ENCODE measurements at places on chromosomes 4 and X.

DNA sequence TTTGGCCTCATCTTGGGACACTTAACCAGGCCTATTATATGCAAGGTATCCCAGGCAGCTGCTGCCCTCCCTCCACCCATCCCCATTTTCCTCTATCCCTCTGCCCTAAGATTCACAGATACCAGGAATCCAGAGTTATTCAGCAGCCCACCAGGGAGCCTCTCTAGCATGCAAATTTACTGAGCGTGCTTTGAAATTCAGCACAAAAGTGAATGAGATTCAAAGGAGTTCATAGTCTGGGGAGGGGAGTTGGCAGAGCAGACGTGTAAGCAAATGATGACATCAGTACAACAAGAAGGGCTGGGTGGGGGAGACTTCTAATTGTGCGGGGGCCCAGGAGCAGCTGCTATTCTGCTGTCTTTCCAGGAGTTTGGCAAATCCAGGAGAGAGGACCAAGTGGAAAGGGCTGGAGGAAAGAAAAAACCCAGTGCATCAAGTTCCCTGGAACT is 1.7 kb upstream of the MTM1 start:
- no peak for DNase-seq

- DNase-seq: no peak
Measured at GRCh38 chrX:49187028-49187394, 838 bp upstream of the PRICKLE3 start.

DNA sequence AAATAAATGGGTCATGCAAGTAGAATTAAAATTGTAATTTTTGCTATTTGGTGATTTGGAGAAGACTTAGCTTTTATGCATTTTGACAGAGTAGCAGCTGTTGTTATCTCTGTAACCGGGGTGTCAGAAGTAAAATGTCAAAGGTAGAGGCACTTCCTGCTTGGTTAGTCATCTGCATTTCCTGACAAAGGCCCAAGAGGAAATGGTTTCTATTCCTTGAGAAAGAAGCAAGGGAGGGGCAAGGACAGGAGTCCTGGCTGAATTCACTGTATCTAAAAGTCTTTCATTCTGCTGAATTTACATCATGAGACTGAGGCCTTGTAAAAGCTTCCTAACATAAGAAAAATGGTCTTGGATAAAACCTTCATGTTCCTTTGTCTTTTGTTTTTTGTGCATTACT is 550.9 kb upstream of the BOD1L1 start:
- peak; percentile 7 for DNase-seq

GRCh38 chrX:54177306-54177705 is 5.7 kb downstream of the FAM120C start:
- DNase-seq: no peak

DNA sequence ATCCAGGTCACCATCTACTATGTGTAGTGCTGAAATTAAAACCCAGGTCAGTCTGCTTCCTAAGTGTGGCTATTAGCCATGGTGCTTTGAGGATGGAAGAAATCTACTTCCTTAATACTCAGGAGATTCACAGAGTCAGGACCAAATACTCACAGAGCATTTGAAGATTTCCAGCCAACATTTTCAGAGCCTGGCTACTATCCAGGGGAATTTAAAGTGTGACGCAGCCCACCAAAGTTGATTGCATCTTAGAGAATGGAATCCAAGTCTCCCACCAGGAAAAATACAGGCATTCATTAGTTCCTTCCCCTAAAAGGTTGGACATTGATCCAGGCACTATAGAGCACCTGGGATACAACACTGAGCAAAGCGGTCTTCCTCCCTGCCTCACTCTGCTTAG is 83.8 kb downstream of the HS3ST1 start:
- no peak for DNase-seq

DNA sequence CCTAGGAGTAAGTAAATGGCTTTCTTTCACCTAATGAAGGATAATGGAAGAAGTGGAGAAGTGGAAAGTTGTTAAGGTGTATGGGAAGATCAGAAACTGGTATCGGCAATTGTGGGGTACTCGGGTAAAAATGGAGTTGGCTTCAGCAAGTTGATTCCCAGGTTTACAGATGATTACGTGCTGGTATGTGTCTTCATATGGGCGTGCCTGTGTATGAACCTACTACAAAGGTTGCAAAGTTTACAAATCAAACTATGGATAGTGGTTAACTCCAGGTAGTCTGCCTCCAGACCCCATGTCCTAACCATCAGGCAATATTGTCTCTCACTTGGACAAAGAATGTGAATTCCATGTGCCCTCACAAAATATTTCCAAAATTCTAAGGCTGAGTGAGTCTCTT is 773 bp downstream of the TLR3 start:
- no peak for DNase-seq

GRCh38 chrX:39439906-39440798 is 638.9 kb downstream of the MID1IP1 start:
- peak; percentile 7 for DNase-seq

DNA sequence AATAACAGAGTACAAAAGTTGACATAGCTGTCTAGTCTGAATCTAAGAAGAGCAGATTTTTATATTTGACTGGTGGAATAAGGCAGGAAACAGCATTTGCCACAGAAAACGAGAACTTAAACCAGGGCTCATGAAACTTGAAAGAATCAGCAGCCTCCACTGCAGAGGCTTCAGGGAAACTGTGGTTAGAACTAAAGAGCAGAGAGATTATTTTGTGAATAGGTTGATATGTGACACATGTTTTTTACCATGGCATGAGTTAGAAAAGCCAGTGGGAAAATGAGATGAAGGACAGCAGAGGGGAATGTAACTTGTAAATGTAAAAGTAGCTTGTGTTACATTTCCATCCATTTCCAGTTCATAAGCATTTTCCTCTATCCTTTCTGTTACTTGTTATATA is 63.7 kb upstream of the CAMK2D start:
- peak; percentile 48 for DNase-seq

- DNase-seq: no peak
Measured at GRCh38 chr4:47084111-47084510, 52.7 kb downstream of the GABRB1 start.

DNA sequence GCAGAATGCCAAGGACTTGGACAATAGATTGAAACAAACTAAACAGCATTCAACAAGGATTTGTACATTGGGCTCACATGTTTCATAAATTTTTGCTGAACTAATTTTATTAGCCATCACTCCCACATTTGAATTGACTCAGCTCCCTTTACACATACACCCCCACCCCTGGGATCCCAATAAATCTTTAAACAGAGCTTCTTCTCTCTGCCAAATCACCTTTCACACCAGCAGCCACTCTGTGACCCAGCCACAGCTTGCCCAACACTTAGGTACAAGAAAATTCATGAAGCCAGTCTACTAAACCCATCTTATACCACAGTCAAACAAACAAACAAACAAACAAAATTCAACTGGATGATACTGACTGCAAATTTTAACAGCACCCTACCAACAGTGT is 21.6 kb downstream of the PHKA2 start:
- no peak for DNase-seq

GRCh38 chrX:54093159-54093558 is 48.9 kb upstream of the PHF8 start:
- DNase-seq: no peak

- DNase-seq: no peak
Measured at GRCh38 chr4:183140911-183141320, 41.9 kb downstream of the WWC2 start.

GRCh38 chr4:140762202-140762601 is 6.0 kb upstream of the TBC1D9 start:
- no peak for DNase-seq

GRCh38 chr4:114398410-114398809 is 200.2 kb upstream of the UGT8 start:
- no peak for DNase-seq

- no peak for DNase-seq
Measured at GRCh38 chr4:110119337-110119736, 79.1 kb downstream of the ELOVL6 start.

GRCh38 chrX:65926095-65927019 is 113.5 kb downstream of the VSIG4 start:
- peak; percentile 65 for DNase-seq

GRCh38 chrX:85111347-85111746 is 107.7 kb downstream of the APOOL start:
- no peak for DNase-seq

DNA sequence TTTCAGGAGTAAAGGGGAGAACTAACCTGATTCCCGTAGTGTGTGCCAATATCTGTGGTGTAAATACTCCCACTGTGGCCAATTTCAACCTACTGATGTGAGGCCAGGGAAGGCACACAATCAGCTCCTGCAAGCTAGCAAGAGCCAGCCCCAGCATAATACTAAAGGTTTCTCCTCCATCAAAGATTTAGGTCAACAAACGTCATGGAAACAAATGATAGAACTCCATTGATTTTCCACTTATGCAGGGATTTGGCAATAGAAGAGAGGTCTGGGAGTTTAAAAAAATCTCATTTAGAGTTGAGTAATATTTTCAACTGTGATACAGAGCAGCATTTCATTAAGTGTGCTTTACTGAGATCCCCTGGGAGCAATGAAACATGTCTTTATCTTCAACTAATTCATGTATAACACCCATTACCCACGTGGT is 15.8 kb upstream of the VEGFD start:
- DNase-seq: no peak

DNA sequence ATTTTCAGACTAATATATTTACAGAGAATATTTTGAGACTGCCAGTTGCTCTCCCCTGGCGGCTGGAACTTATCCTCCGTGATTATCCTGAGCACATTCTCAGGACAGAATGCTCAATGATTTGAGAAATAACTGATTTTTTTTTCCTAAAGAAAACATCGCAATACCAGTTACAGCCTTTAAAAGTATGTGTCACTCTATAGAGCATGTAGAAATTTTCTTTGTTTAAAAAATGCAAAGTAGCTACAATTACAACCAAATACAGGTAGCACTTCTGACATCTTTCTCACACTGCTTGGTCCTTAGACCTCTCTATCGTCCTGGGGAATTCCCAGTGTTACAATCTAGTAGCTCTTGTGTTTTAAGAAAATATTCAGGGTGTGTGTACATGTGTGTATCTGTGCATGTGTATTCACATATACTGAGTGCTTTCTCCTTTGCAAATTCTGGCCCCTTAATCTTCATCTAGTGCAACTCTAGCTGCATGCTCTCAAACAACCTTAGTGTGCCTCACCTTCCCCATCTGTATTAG is 13.8 kb downstream of the APBB2 start:
- no peak for DNase-seq

- no peak for DNase-seq
Measured at GRCh38 chr4:176153124-176153523, 42.3 kb downstream of the SPATA4 start.

DNA sequence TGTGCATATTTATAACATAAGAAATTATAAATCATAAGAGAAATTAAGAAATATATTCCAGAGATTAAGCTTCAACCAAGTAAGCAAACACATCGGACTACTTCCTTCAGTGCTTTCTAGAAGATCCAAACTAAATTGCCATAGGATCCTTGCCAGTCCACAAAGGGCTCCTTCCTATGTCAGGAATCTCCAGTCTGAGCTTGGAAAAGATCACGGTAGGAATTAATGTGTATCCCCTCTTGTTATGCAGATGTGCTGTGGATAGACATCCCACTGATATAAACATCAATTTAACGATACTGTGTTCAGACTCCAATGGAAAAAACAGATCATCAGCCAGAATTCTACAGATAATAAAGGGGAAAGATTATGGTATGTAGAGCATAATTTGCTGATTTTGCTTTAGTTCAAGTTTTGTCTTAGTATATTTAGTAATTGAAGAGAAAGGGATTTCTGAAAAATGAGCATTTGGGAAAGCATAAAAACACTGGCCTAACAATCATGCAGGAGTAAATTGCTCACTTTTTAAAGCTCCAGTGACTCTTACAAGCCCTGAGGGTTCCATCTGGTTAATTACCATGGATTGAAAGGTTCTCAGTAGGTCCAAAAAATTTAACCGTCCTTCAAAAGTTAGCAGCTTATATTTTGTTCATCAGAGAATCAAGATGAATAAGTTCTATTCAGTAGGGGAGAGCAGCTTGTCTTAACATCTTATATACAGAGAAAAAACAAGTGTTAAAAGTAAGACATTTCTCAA is 65.9 kb downstream of the HHIP start:
- no peak for DNase-seq

DNA sequence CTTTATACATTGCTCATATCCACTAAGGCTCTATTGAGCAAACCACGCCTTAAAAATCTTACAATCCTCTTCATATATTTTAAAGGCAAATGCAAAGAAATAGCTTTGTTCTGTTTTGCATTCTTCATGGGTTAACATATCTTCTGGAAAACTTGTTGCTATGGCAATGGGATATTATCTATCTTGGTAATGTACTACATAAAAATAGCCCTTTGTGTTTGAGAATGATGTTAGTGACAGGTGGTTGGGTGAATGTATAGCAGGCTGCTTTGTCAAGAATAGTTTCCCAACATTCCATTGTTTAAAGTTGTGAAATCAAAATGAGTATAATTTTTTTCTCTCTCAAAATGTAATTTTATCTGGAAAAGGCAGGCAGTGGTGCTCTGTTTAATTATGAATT is 16.8 kb downstream of the REPS2 start:
- DNase-seq: no peak

GRCh38 chrX:35842674-35843073 is 44.5 kb downstream of the MAGEB16 start:
- no peak for DNase-seq

DNA sequence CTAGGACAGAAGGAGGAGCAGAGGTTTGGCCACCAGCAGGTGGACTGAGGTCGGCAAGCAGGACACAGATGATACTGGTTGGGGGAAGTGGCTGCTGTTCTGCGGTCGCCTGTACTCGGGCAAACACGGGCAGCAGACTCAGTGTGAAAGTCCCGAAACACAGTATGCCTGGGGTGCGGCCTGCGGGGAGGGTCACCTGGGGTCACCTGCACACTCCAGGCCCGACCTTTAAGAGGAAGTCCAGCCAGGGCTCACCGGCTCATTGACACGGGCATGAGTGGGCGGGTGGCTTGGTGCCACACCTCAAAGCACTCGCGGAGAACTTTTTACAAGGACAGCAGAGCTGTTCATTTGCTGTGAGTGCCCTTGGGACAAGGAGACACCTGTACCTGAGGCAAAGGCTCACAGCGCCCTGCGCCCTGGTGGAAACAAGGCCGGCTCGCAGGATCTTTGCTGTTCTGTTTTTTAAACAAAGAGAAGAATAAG is 71.5 kb upstream of the MXD4 start:
- no peak for DNase-seq

DNA sequence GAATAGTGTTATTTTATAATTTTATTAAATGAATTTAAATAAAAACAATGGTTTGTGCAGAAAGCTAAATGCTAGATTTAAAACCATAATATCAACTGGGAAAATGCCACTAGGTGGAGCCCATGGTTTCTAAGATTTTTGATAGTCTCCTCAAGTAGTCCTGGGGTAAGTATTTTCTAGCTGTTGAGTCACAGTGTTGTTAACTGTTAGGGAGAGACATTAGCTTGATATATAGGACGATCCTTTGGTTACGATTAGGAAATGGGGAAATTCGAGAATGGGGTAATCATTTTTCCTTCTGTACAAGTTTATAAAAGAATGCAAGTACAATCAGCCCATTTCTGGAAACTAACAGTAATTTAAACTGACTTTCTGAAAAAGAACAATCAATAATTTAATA is 378.4 kb downstream of the ANKRD50 start:
- no peak for DNase-seq

DNA sequence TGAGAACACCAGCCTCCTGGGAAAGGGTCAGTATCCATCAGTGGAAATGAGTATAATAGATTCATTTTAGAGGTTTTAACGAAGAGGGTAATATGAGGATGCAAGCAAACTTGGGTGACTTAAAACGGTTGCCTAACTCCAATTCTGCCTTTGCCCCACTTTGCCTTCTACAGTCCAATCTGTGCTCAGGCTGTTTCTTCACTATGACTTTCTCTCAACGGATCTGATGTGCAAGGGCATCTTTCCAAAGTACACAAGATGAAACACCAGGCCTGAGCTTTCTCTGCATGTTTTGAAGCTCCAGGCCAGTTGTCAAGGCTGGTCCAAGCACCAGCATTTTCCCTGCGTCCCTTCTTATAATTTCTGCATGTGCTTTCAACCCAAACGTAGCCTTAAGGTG is 68.0 kb upstream of the TMEM164 start:
- DNase-seq: no peak

Data from CD4-positive, alpha-beta T cell treated with Interleukin-6 at 100 ng/mL for 8 hours (primary cell).